Activated CD4-positive, alpha-beta T cell treated with anti-CD3 and anti-CD28 coated beads for 36 hours (primary cell): ENCODE measurements at places on chromosomes 2 and 18. TPM values are rescaled to one million over a fixed set of nuclear protein-coding genes. Genes with fewer than 3 reads are reported as not detected.

GRCh38 chr18:68699043-68699442 is 15.9 kb downstream of the TMX3 start:
- DNase-seq, result no peak

DNA sequence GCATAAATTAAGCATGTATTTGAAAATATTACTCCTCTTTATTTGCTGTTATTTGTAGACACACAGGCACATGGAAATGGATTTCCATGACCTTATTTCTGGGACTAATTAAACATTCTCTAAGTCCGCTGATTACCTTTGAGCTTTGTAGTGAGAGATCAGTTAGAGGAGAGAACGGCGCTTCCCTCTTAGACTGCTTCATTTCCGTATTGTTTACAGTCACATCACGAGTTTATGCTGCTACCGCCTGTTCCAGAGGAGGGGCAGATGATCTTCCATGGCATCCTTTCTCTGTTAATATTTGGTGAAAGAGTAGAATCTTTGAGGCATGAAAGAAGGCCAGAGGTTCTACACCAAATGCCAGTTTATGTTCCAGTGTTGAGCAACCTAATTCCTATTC is 404.4 kb downstream of the TRIB2 start:
- DNase-seq, result no peak

GRCh38 chr2:156708051-156708450 is 271.9 kb downstream of the GPD2 start:
- DNase-seq, result no peak

GRCh38 chr2:62447411-62447810 is 58.6 kb downstream of the TMEM17 start:
- no peak for DNase-seq

KCNIP3 gene
- total RNA-seq, result not detected

GPC1 gene
- 2.0 TPM for total RNA-seq
